Activated naive CD4-positive, alpha-beta T cell treated with anti-CD3 and anti-CD28 coated beads, Interleukin-2, amount 50 U/mL, for 16 hours (primary cell): ENCODE measurements at places on chromosomes 12 and 14.

GRCh38 chr12:25524366-25524765, 28.7 kb downstream of the LMNTD1 start:
- no peak for DNase-seq

GRCh38 chr14:101665478-101666078, 95.9 kb upstream of the PPP2R5C start:
- peak; percentile 37 for DNase-seq

DNA sequence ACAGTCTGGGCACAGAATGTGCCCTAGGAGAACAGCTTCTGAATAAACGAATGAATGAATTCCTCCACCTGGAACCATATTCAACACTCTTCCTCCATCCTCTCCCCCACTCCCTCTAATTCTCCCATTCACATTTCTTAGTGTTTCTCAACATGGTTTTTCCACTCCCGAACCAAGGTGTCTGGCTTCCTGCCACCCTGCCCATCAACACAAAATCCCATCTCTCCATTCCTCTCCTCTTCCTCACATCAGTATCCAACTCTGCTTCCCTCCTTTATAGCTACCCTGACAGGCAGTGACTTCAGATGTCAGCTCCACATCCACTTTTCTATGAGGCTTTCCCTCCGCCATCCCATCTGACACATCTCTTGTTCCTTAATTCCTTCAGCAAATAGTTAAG, 2.9 kb downstream of the TNFRSF1A start:
- DNase-seq = no peak

DNA sequence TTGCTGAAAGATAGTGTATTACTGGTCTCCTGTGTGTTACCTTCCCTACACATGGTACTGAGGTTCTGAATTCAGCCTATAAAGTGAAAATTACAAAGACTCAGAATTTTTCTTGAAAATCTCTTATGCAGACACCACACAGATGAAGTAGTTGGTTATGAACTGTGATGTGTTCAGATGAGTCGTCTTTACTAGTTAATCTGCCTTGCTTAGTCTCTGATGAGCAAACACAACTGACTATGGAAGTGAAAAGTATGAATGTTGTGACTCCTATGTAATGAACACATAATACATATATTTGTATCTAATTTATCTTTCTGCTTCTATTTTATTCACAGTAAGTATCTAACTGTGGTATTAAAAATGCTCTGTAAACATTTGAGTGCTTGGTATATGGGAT, 4.7 kb downstream of the MTERF2 start:
- no peak for DNase-seq

DNA sequence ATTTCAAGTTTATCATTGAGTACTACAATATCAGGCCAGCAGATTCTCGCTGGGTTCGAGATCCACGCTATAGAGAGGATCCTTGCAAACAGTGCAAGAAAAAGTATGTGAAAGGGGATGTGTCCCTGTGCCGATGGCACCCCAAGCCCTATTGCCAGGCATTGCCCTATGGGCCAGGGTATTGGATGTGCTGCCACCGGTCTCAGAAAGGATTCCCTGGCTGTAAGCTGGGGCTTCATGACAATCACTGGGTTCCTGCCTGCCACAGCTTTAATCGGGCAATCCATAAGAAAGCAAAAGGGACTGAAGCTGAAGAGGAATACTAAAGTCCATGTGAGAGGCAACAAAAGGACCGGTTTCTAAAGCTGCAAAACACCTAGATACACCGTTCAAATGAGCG, 59.4 kb downstream of the ATG14 start:
- DNase-seq = no peak
